ENCODE measurements at places on chromosomes 5 and 9.

- DNase-seq = no peak
Observed at GRCh38 chr9:98182889-98183599, 9.4 kb downstream of the CORO2A start.

DNA sequence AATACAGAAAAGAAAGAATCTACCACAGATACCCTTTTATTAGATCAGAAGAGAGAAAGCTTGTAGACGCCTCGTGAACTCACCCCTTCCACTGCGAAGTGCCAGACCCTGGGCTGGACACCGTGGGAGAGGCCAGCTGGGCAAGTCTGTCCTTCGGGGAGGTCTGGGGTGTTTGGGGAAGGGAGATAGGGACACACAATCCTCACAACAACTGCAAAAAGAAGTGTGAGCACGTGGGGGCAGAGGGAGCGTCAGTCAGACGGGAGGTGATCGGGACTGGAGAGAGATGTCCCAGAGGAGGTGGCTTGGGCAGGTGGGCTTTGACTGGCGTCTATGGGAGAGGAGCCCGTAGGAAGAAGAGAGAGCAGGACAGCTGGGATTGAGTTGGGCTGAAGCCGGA is 27.3 kb upstream of the GRHPR start:
- DNase-seq = no peak

GRCh38 chr9:128001779-128002298 is 21.1 kb upstream of the EEIG1 start:
- peak; percentile 27 for DNase-seq

GRCh38 chr5:136192526-136193321 is at the start of gene SMIM32:
Gene SMIM32 (minus strand): TSS chr5:136193162. CDS start chr5:136192524, 638 bp downstream.
- peak; percentile 73 for DNase-seq

DNA sequence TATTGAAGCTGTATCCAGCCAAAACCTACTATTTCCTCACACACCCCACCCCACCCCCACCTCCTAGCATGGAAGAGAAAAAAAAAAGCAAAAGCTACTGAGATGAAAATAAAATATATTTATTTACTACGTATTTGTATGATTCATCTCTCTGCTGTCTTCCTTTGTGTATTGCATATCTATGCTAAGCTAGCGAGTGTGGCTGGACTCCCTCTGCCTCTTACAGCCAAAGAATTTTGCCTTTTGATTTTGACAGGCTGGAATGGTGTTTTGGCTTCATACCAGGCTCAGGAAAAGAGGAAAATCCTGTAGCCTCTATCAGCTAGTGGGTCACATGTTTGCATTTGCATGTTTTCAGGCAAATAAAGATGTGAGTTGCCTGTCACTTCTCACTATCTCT is 2.2 kb downstream of the ABLIM3 start:
- DNase-seq = no peak

GRCh38 chr9:35906923-35907699 is 1.1 kb downstream of the HRCT1 start:
- no peak for DNase-seq

GRCh38 chr9:131737426-131737825 is 2.5 kb downstream of the RAPGEF1 start:
- no peak for DNase-seq

DNA sequence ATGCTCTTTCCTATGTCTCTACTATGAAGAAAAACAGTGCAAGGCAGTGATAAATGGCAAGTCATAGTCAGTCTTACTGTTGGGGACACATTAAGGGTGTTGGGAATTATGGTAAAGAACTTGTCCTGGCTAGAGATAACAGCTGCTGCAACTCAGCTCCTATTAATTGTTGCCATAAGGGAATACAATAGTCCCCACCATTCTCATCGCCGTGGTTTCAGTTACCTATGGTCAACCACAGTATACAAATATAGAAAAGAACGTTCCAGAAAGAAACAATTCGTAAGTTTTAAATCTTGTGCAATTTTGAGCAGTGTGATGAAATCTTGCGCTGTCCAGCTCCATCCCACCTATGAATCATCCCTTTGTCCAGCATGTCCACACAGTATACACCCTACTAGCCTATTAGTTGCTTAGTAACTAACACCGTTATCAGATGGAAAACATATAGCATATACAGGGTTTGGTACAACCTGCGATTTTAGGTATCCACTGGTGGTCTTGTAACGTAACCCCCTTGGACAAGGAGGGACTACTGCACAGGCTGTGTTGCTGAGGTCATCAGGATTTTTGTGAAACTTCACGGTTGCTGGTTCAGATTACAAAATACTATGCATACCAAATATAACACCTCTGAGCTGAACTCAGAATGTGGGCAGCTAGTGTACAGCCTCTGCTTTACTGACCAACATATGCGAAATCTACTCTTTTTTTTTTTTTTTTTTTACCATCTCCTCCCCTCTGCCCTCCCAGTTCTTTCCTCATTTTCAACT is 53.5 kb downstream of the ZFR start:
- DNase-seq = no peak

- no peak for DNase-seq
Observed at GRCh38 chr9:78144663-78145377, 91.1 kb upstream of the CEP78 start.

DNA sequence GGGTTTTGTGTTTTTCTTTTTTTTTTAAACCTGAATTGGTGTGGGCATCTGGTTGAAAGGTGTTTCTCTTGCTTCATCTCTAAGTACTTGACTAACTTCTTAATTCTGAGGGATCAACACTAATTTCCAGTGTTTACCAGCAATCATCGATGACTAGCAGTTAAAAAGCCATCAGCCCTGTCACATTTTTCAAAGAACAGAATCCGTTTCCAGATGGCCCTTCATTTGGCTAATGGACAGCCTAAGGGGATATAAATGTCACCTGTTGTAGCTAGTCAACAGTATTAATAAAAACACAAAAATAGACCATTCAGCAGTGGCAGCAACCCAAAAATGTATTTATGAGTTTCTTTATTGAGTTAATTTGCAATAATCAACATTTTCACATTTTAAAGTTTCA is 1076.5 kb downstream of the MAT2B start:
- DNase-seq = no peak

GRCh38 chr9:73426269-73426668 is 274.6 kb downstream of the ANXA1 start:
- no peak for DNase-seq

DNA sequence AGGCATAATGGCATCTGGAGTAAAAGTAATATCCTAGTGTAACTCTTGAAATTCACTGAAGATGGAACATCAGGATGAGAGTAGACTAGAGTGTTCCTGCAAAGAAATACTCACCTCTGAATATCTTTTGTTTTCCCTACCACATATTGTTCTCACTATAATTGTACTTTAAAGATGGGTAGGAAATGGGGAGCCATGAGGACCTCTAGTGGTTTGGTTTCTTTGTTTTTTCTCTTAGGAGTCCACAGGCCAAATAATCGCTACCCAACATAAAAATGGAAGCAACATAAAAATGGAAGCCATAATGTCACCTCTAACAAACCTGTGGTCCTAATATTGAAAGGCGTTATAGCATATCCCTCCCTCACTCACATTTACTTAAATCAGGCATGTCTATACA is 2375.8 kb downstream of the MAT2B start:
- DNase-seq = no peak

- DNase-seq = no peak
Observed at GRCh38 chr9:124782661-124783574, 6.0 kb downstream of the OLFML2A start.

All from nephron progenitor cell (in vitro differentiated cells).